Right atrium auricular region (tissue), 2 donors: ENCODE measurements at places on chromosomes 13 and 19. TPM values are rescaled to one million over a fixed set of nuclear protein-coding genes. Genes with fewer than 3 reads are reported as not detected.

LGALS4 gene
- not detected for total RNA-seq

PRSS57 gene
- total RNA-seq, result not detected

TMEM272 gene
- total RNA-seq, result 1.1 TPM

GRCh38 chr19:46466536-46467196, 4.7 kb downstream of the PNMA8A start:
- H3K27me3 ChIP-seq, result no peaks in the 10 kb centered on the region
- H3K4me1 ChIP-seq, result no peaks in the 10 kb centered on the region
- no peaks in the 10 kb centered on the region for H3K36me3 ChIP-seq
- DNase-seq, result no peak
- no peak overlapping the region for H3K4me3 ChIP-seq

CLC gene
- not detected for total RNA-seq

GRCh38 chr19:18735324-18735723, 51.8 kb downstream of the CRTC1 start:
- no peaks in the 10 kb centered on the region for H3K4me1 ChIP-seq
- no peaks in the 10 kb centered on the region for H3K36me3 ChIP-seq
- no peak overlapping the region for H3K4me3 ChIP-seq
- no peak for DNase-seq
- H3K27ac ChIP-seq, result no peak overlapping the region
- H3K27me3 ChIP-seq, result no peaks in the 10 kb centered on the region

CFAP97D2 gene
- not detected for total RNA-seq
